Stimulated activated CD8-positive, alpha-beta memory T cell treated with anti-CD3 and anti-CD28 coated beads, Interleukin-4, amount 100 ng/mL, for 24 hours (primary cell): ENCODE measurements at places on chromosomes 6 and 20.

- no peak for DNase-seq
Observed at GRCh38 chr20:62142252-62143080, 728 bp downstream of the PSMA7 start.

- DNase-seq, result no peak
Observed at GRCh38 chr6:160121558-160121957, at the start of gene SLC22A1. SLC22A1 (plus strand) TSS chr6:160121815; CDS start chr6:160121936, 121 bp downstream.

DNA sequence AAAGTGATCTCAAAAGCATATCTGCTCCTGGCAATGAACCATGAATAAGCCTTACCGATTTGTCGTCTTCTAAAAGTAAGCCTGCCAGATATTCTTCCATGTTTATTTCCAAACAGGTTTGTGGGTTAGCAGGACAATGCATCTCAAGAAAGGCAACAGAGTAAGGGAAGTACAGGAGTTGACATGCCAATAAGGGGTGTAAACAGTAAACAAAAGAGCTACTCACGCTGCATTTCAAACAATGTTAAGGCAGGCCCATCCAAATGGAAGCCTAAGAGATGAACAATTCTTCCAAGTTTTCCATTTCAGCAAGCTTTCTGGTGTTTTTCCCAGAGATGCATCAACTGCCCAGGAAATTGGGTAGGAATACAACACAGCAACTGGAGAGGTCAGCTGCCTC, 27.8 kb upstream of the CRIP3 start:
- DNase-seq, result no peak

GRCh38 chr6:150176152-150176551, 33.3 kb downstream of the PPP1R14C start:
- DNase-seq, result no peak

GRCh38 chr20:46940616-46941015, 46.0 kb downstream of the EYA2 start:
- no peak for DNase-seq
